Activated CD4-positive, alpha-beta memory T cell treated with anti-CD3 and anti-CD28 coated beads, Interleukin-2, amount 10 ng/mL, durations not matched to agents 7 days and 5 days (primary cell): ENCODE measurements at places on chromosomes 12 and 14. TPM values are rescaled to one million over a fixed set of nuclear protein-coding genes. Genes with fewer than 3 reads are reported as not detected.

DNA sequence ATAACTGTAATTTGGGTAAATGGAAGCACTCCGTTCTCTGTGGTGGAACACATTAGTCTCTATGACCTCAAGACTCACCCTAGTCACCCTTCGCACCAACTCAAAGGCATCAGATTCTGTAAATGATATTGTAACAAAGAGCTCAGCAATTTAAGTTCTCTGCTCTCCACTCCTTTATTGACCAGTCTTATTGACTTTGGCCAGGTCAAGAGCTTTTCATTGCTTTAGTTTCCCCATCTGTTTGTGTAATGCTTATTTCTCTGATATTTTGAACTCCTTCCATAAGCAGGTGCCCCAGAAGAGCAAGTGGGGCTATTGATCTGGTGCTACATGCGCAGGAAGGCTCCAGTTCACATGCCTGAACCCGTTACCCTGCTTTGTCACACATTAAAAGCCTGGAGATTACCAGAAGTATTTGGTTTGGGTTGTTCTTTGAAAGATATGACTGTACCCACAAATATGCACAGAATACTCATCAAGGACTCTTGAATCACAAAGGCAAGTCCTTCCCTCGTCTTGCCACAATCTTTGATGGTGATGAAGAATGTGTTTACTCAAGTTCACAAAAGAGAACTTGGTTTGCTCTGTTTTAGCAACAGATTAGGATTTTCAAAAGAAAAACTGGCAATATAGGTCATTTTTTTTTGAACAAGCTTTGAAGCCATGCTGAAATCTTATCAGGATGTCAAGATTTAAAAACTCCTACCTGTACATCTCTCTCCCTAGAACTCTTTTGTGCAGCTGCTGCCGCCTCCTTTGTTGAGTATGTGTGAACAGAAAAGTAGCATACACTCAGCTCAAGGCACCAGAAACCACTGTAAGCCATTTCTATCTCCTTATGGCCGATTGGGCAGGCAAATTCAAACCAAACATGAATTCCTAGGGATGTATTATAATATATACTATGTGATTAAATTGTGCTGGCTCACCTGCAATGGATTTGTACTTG, 193.9 kb downstream of the BCAT1 start:
- no peak overlapping the region for H3K4me3 ChIP-seq
- H3K36me3 ChIP-seq: no peaks in the 10 kb centered on the region
- peak overlapping the region; percentile 47 for H3K27ac ChIP-seq

Gene BATF
- 63.0 TPM for total RNA-seq

DNA sequence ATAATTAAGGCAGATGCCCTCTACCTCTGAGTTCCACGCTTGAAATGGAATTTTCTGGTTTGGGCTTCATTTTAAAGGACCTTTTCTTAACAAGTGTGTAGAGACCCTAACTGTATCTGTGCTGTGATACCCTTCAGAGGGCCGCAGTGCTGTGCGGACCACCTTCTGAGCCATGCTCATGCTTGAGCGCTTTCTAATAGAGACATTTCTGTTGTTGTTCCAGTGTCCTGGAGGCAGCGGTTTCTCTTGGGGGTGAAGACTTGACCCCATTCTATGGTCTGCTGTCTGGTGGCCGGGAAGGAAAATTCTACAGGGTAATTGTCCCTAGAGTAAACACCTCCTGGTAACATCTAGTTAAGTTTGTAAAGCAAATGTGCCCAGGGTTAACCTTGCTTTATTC, 46.7 kb upstream of the BCL7A start:
- peaks cover 2% of the 10 kb centered on the region for H3K36me3 ChIP-seq
- H3K27me3 ChIP-seq: peaks cover 9% of the 10 kb centered on the region
- no peaks in the 10 kb centered on the region for H3K4me1 ChIP-seq
- H3K27ac ChIP-seq: no peak overlapping the region
- no peak for DNase-seq

DNA sequence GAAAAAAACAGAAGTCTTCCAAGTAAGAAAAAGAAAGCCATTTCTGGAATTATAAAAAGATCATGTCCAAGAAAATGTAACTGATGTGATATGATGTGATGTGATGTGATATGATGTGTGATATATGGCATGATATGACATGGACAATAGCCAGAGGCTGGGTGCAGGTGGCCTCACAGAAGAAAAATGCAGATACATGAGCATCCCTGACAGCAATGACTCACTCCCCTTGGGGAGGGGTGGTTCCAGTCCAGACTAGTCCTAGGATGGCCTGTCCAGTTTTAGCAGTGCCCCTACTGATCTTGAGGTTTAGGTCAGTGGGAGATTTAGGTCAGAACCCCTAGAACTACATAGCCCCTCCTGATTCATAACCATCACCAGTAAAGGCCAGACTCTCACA, 3.5 kb upstream of the RHOJ start:
- H3K4me1 ChIP-seq: no peaks in the 10 kb centered on the region
- H3K27me3 ChIP-seq: no peaks in the 10 kb centered on the region
- no peak overlapping the region for H3K4me3 ChIP-seq
- no peak overlapping the region for H3K27ac ChIP-seq
- no peak for DNase-seq
- H3K36me3 ChIP-seq: no peaks in the 10 kb centered on the region

Gene DDN
- 0.23 TPM for total RNA-seq

DNA sequence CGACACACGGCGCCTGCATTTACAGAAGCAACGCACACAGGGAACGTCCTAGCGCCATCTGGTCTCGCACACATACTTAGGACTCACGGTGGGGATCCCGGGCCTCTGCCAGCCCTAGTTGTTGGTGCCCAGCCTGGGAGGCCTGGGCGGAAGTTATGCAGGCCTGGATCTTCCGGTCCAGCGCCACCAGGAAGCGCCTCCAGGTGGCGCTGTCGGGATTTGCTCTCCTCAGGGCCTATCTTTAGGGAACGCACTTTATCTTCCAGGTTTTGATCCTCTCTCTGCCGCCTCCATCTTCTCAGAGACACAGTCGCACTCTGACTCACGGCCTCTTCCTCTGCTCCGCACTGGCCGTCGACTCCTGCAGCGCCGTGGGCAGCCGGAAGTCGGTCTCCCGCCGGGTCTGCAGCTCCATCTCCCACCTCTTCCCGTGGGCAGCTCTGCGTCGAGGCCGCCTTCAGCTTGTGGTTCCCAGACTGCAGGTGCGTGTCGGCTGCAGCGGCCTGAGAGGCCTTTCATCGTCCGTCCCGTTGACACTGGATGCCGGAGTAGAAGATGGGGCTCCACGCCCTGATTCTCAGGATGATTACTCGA, 760.4 kb downstream of the TMEM121 start:
- peak; percentile 29 for DNase-seq
- H3K27me3 ChIP-seq: peaks cover 23% of the 10 kb centered on the region
- no peak overlapping the region for H3K27ac ChIP-seq
- no peaks in the 10 kb centered on the region for H3K36me3 ChIP-seq

DNA sequence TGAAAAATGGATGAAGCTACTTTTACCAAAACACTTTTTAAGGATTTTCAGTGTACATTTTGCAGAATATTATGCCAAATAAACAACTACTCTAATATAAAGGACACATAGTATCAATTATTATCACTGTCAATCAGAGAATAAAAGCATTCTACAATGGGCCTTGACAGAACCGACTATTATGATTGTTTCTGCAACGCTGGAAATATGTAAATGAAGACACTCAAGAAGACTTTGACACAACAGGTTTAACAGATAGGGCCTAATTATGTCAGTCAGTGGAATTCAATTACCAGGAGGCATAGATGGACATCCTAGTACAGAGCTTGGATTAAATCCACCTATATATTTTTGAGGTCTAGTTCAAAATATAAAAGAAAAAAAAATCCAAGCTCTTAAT, 58.7 kb upstream of the SOX5 start:
- H3K36me3 ChIP-seq: no peaks in the 10 kb centered on the region
- H3K27ac ChIP-seq: no peak overlapping the region
- no peaks in the 10 kb centered on the region for H3K27me3 ChIP-seq
- no peak overlapping the region for H3K4me3 ChIP-seq
- no peak for DNase-seq

DNA sequence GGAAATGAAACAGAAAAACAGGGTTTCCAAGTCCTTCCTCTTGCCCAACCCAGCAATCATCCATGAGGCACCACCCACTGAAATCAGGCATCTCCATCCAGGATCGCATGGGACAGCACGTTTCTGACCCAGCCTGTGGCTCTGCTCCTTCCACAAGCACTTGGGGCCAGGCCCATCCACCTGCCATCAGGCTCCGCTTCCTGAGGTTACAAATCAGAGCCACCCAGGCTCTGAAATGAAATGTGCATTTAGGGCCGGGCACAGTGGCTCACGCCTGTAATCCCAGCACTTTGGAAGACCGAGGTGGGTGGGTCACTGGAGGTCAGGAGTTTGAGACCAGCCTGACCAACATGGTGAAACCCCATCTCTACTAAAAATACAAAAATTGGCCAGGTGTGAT, 717 bp upstream of the KRT78 start:
- H3K27me3 ChIP-seq: peaks cover 26% of the 10 kb centered on the region
- DNase-seq: no peak
- H3K27ac ChIP-seq: no peak overlapping the region
- no peaks in the 10 kb centered on the region for H3K36me3 ChIP-seq

DNA sequence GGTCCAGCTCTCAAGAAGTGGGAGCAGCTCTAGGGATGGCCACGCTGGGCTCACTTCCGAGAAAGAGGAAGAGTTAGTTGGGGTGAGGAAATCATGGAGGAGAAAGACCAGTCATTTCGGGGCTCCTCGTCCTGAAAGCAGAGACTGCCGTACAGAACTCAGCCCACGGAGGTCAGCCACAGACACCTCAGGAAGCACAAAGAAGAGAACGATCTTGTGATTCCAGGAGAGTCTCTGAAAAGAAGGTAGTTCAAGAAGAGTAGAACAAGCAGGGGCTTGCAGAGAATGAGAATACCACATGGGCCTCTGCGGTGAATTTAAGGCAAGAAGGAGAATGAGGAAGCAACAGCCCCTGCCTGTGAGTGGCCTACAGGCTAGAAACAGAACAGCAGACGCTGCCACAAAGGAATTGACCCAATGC, 311.9 kb downstream of the CACNA1C start:
- H3K4me3 ChIP-seq: no peak overlapping the region
- DNase-seq: no peak
- peaks cover 18% of the 10 kb centered on the region for H3K27me3 ChIP-seq
- H3K4me1 ChIP-seq: peaks cover 14% of the 10 kb centered on the region
- H3K27ac ChIP-seq: no peak overlapping the region
- no peaks in the 10 kb centered on the region for H3K36me3 ChIP-seq

GRCh38 chr12:123905319-123905925, 67.2 kb downstream of the CCDC92 start:
- H3K4me3 ChIP-seq: no peak overlapping the region
- H3K36me3 ChIP-seq: no peaks in the 10 kb centered on the region
- H3K4me1 ChIP-seq: peaks cover 1% of the 10 kb centered on the region
- DNase-seq: peak; percentile 67
- H3K27ac ChIP-seq: no peak overlapping the region

DNA sequence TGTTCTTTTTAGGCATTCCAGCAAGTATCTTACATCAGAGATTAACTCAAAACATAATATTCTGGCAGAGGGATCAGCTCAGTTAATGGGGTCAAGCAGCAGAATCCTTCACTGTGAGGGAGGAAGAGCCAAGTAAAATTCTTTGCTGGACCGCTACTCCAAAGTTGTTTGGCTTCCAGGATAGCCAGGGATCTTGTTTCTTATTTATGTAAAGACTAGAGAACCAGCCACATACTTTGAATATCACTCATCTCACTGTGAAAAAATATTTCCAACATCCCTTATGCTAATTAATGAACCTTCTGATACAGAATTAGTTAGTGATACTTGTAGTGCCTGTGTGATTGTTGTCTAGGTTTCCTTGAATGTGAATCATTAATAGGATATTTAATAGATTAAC, 94.2 kb downstream of the PLEKHA5 start:
- no peaks in the 10 kb centered on the region for H3K27me3 ChIP-seq
- no peak overlapping the region for H3K4me3 ChIP-seq
- peaks cover 5% of the 10 kb centered on the region for H3K4me1 ChIP-seq
- DNase-seq: no peak

- no peaks in the 10 kb centered on the region for H3K36me3 ChIP-seq
- H3K27me3 ChIP-seq: no peaks in the 10 kb centered on the region
- H3K4me3 ChIP-seq: no peak overlapping the region
- DNase-seq: no peak
- no peaks in the 10 kb centered on the region for H3K4me1 ChIP-seq
- H3K27ac ChIP-seq: no peak overlapping the region
Observed at GRCh38 chr12:73486256-73486655, 1051.4 kb upstream of the ATXN7L3B start.

- DNase-seq: no peak
- peaks cover 1% of the 10 kb centered on the region for H3K36me3 ChIP-seq
- no peak overlapping the region for H3K27ac ChIP-seq
- peaks cover 25% of the 10 kb centered on the region for H3K4me1 ChIP-seq
- H3K27me3 ChIP-seq: peaks cover 11% of the 10 kb centered on the region
- no peak overlapping the region for H3K4me3 ChIP-seq
Observed at GRCh38 chr12:25253371-25254068, 2.8 kb upstream of the KRAS start.

Gene TOMM20L
- not detected for total RNA-seq

Gene OR4K14
- total RNA-seq: not detected

GRCh38 chr12:49705479-49706134, 1.6 kb downstream of the FMNL3 start:
- H3K27me3 ChIP-seq: peaks cover 13% of the 10 kb centered on the region
- peak overlapping the region; percentile 59 for H3K27ac ChIP-seq
- H3K4me1 ChIP-seq: peaks cover 43% of the 10 kb centered on the region
- peak overlapping the region; percentile 88 for H3K4me3 ChIP-seq
- H3K36me3 ChIP-seq: peaks cover 7% of the 10 kb centered on the region
- peak; percentile 28 for DNase-seq
